Testis (tissue), 5 donors: ENCODE measurements at places on chromosomes 7 and 10. TPM values are rescaled to one million over a fixed set of nuclear protein-coding genes. Genes with fewer than 3 reads are reported as not detected.
A peak's percentile ranks its signal among the peaks of the same experiment; 100 is the strongest.

DNA sequence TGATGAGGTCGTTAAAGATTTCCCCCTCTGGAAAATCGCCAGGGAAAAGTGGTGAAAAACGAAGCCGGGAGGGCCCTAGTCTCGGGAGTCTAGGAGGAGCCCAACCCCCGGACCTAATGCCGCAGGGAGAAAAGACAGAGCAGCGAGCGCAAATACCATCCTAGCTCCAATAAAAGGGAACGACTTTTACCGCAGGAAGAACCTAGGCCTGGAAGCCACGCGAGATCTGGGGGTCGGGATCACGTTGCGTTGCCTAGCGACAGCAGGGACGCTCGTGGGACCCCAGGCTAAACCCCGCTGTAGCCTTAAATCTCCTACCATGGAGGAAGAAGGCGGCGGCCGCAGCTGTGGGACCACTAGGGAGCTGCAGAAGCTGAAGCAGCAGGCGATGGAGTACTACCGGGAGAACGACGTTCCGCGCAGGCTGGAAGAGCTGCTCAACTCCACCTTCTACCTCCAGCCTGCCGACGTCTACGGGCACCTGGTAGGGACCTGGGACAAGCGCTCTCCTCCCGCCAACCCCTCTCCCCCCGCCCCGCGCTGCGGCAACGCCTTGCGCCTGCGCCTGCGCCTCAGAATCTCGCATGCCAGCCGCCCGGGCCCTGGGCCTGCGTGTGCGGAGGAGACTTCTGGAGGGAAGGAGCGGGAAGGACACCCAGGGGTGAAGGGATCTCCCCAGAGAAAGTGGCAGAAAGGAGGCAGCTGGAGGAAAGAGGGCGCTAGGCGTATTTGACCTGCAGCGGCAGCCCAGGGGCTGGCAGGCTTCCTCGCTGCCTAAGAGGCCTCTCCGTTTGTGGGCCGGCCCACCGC lies at the start of gene ENO4:
TSS of gene ENO4 (plus strand) at position 252 of the 810 bp plus-strand sequence. CDS start at position 320, 68 bp downstream.
- peak; percentile 91 for DNase-seq

- DNase-seq: no peak
These were observed 79.4 kb downstream of the EMX2 start for GRCh38 chr10:117621795-117622420.

DNA sequence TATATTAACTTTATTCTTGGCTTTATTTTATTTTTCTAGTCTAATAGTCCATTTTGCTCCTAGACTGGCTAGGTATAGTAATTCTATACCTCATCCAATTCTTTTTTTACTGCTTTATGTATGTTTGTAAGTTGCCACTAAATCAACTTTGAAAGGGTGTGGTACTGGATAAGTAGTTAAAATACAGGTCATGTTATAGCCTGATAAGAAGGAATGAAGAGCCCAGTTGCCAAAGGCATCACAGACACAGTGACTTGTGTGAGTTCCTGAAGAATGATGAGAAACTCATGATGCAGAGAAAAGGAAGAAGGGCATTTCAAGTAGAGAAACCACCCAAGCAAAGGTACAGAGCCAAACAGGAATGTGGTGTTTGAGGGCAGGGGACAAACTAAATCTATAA lies 27.3 kb downstream of the NAPEPLD start:
- DNase-seq: no peak

GRCh38 chr10:63267414-63268148 lies 134.5 kb downstream of the NRBF2 start:
- peak; percentile 53 for DNase-seq

- DNase-seq: no peak
These were observed 75.4 kb downstream of the ADARB2 start for GRCh38 chr10:1661859-1662437.

- DNase-seq: no peak
These were observed 449 bp downstream of the NUDT5 start for GRCh38 chr10:12195281-12195602.

The CALCR gene
- 0.31 TPM for total RNA-seq

The TMEM72 gene
- total RNA-seq: 8.7 TPM

The CDNF gene
- total RNA-seq: 14.1 TPM

DNA sequence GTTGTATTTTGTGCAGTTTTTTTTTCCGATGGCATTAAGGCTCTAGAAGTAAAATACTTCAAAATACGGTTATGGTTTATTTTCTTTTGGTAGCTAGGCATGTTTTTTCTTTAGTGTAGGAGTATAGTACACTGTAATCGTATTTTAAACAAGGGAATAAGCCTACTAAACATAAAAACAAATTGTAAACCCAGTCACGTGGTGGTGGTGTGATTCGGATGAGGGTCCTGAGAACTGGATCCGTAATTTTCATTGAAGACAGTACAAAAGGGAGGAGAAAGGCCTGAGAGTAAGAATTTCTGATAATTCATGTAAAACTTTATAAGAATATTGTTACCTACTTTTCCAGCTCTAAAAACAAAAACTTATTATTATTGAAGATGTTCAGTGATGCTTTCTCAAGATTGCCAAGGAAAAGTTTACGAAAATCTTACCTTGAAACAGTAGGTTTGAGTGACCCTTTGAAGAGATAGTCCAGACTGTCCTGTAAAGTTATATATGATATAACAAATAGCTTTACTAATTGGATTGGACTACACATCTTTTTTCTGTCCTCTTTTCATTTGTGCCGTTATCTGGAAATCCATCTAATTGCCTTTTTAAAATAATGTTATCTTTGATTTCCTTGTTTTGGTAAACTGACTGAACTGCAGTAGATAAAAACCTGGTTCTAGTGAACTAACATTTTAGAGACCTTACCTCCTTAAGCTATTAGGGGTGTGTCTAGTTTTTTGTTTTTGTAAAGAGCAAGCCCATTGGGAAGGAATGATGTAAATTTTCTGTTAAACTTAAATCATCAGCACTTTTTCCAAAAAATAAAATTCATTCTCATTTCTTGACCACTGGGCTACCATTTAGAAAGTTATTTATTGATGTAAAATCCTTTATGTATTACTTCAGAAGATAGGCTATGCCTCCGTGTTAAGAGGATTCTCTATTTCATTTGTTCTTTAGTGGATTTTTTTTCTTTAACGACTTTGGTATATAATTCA lies 1.0 kb upstream of the PBLD start:
- peak; percentile 28 for DNase-seq

GRCh38 chr10:21926949-21927348 lies 76.6 kb downstream of the DNAJC1 start:
- no peak for DNase-seq

DNA sequence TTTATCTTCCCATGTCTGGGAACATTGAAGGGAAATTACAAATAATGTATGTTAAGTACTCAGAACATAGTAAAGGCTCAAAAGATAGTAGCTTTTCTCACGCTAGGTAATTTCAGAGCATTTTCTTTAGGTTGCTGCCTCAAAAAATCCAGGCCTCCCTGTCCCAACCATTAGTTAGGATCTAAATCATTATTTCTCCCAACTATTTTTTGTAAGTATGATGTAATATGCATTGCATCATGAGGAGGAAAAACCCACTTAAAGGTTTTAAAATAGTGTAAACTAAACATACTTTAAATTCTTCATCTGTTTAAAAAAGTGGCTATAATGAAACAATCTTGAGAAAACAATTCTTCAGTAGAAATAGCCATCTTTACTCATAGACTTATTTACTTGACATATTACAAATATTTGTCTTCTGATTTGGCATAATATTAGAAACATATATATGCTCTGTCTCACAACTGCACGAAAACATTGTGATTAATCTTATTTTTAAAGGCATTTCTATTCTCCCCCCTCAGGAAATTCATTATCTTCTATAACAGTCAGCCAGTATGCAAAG lies 329.3 kb downstream of the ELMO1 start:
- DNase-seq: no peak

GRCh38 chr10:55233505-55233904 lies 432.5 kb upstream of the PCDH15 start:
- DNase-seq: no peak

DNA sequence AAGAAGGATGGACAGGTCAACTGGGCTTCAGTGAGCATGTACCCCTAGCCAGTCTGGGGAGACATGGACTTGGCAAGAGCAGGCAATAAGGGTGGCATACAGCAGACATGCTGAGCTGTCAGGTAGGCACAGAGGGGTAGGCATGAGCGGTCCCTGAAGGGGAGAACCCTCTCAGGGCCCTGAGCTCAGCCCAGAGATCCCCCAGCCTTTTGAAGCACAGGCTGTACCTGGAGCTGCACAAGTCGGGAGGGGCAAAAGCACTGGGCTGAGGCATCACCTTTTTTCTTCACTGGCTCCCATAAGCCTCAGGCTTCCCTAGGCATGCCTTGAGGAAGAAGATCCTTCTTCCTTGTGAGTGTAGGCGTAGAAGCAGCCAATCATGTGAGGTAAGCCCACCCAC lies 42.3 kb downstream of the ZNF727 start:
- no peak for DNase-seq

The ASB10 gene
- 0.39 TPM for total RNA-seq

GRCh38 chr10:114616516-114616915 lies 41.6 kb downstream of the ABLIM1 start:
- DNase-seq: no peak

DNA sequence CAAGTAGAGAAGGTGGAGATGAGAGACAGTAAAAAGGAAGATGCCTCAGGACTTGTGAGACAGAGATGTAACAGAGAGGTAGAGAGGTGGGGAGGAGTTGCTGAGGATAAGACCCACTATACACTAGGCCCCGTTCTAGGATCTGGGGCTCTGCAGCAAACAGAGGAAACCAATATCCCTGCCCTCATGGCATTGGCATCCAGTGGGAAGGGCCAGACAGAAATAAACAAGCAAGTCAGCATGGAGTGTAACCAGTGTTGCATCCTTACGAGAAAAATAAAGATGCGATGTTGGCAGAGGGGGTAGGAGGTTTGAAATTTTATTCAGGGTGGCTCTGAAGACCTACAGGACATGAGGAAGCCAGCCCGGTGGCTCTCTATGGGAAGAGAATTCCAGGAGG lies 22.0 kb upstream of the EEPD1 start:
- DNase-seq: no peak
